ENCODE measurements at places on chromosomes 6 and 20. TPM values are rescaled to one million over a fixed set of nuclear protein-coding genes. Genes with fewer than 3 reads are reported as not detected.

Gene PLCG1
- total RNA-seq = 255 TPM

Gene SMOC2
- not detected for total RNA-seq

Gene OPRM1
- not detected for total RNA-seq

DNA sequence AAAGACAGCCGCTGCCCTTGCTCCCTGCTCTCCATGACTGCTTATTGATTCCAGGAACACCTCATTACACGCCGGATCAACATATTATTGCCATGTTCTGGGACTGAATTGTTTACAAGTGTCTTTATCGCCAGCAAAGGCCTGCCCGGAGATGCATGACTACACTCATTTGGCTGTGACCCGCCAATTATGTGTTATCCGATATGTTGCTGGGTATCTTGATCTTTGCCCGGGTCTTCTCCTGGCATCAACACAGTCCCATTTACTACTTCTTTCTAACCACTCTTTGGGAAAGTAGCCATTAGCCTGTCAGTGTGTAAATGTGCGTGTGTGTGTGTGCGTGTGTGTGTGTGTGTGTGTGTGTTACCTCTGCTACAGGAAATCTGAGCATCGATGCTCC, 15.4 kb downstream of the LINC00237 start:
- H3K4me3 ChIP-seq = no peak overlapping the region
- peak; percentile 41 for DNase-seq
- peaks cover 66% of the 10 kb centered on the region for H3K27me3 ChIP-seq

GRCh38 chr20:44730441-44730840, 15.2 kb upstream of the KCNK15 start:
- no peak for DNase-seq
- H3K4me1 ChIP-seq = peaks cover 17% of the 10 kb centered on the region
- no peaks in the 10 kb centered on the region for H3K36me3 ChIP-seq
- no peaks in the 10 kb centered on the region for H3K27me3 ChIP-seq

DNA sequence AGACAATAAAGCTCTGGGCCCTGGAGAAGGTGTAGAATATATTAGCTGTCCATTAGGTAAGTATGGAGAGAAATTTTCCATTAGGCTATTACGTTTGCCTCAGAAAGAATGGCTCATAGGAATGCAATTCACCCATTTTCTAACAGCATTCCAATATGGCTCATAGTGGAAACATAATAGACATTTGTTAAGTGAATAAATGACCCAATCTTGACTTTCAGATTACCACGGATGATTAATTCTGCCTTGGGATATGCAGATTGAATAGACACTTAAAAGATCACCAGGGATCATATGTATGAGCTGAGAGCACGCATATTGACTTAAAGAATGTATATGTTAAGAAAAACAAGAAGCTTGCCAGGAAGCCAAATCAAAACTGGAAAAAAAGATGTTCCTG, 209.1 kb upstream of the CDYL start:
- no peaks in the 10 kb centered on the region for H3K27me3 ChIP-seq
- H3K36me3 ChIP-seq = no peaks in the 10 kb centered on the region
- no peak for DNase-seq
- no peak overlapping the region for H3K27ac ChIP-seq
- H3K4me1 ChIP-seq = no peaks in the 10 kb centered on the region

DNA sequence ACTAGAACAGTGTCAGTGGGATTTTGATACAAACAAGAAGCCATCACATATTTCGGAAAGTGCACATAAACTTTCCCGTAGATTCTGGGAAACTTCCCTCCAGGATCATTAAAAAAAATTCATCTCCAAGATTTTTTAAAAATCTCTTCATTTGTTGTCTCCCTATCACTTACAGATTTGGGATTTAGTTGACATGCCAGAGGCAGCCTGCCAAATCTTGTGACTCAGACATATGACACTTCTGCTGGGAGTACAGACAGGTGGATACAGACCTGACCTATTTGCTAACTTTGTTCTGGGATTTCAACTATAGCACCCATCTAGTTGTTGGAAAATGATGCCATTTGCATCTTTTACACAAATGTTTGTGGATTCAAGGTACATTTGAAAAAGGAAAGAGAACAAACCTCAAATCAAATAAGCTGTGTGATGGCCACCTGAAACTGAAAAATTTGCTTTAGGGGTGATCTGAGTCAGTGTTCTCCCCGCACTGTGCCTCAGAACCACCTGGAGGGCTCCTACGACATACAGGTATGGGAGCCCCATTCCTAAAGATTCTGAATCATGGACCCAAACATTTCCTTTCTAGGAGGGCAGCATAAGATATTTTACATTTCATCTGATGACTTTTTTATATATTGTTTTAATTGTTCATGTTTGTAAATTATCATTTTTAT, 21.9 kb upstream of the CD2AP start:
- no peak overlapping the region for H3K4me3 ChIP-seq
- H3K4me1 ChIP-seq = no peaks in the 10 kb centered on the region
- no peak for DNase-seq
- H3K36me3 ChIP-seq = no peaks in the 10 kb centered on the region
- no peak overlapping the region for H3K27ac ChIP-seq
- H3K27me3 ChIP-seq = peaks cover 3% of the 10 kb centered on the region

GRCh38 chr6:2713473-2714110, 37.1 kb downstream of the MYLK4 start:
- no peak for DNase-seq
- no peak overlapping the region for H3K27ac ChIP-seq
- no peaks in the 10 kb centered on the region for H3K36me3 ChIP-seq
- no peak overlapping the region for H3K4me3 ChIP-seq
- no peaks in the 10 kb centered on the region for H3K4me1 ChIP-seq

DNA sequence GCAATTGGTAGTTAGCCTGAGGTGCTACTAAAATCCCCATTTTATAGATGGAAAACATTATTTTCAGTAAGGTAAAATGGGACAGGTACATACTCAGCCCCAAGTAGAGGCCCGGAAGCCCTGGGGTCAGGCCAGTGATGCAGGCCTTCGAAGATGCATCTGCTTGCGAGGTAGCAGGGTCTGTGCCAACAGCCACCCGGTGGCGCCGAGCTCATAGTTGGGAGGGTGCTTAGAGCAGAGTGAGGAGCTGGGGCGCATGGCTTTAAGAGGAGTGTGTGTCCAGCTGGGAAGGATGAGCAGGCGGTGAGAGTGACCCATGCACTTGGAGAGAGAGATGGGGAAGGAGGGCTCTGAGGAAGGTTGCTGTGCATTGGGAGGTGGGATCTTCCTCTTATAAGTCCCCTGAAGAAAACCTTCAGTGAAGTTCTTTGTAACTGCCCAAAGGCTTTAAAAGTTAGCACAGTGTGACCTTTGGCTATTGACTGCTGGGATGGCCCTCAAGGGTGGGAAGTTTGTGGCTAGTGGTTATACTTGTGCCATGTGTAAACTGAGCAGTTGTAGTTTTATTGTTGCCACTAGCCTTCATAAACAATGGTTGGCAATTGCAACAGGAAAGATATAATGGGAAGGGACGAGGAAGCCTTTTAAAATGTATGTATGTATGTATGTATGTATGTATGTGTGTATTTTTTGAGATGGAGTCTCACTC, 71.1 kb downstream of the TOX2 start:
- peak overlapping the region; percentile 26 for H3K27ac ChIP-seq
- H3K4me3 ChIP-seq = no peak overlapping the region
- H3K27me3 ChIP-seq = peaks cover 5% of the 10 kb centered on the region

DNA sequence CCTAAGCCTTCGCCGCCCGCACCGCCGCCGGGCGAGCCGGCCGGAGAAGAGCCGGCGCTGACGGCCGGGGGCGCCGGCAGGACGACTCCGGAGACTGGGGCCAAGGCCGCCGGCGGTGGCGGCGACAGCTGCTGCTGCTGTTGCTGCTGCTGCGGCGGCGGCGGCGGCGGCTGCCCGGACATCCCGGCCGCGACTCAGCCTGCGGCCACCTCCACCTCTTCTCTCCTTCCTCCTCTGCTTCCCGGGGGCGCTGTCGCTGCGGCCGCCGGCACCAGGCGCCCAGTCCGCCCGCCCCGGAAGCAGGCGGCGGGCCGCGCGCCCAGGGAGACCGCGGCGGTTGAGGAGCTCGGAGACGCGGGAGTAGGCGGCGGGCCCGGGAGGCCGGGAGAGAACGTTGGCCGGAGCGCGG, 307 bp downstream of the RANBP9 start:
- H3K27me3 ChIP-seq = no peaks in the 10 kb centered on the region
- peak overlapping the region; percentile 69 for H3K27ac ChIP-seq
- H3K36me3 ChIP-seq = peaks cover 10% of the 10 kb centered on the region

DNA sequence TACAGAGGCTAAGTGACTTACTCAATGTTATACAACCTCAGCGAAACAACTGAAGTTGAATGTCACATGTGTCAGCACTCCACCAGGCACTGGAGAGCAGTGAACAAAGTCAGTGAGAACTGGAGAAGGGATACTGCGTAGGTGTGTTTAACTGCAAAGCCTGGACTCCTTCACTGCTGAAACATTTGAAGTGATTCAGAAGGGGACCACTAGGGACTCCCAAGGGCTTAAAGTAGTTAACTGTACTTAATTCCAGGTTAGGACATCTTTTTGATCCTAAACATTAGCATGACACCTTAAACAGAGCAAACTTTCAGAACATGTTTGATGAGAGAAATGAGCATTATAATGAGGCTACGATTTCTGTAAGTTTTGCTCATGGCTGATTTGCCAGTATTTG, 45.0 kb upstream of the ZBTB24 start:
- H3K27ac ChIP-seq = no peak overlapping the region
- no peak overlapping the region for H3K4me3 ChIP-seq
- peaks cover 4% of the 10 kb centered on the region for H3K4me1 ChIP-seq
- H3K36me3 ChIP-seq = no peaks in the 10 kb centered on the region
- peaks cover 7% of the 10 kb centered on the region for H3K27me3 ChIP-seq

DNA sequence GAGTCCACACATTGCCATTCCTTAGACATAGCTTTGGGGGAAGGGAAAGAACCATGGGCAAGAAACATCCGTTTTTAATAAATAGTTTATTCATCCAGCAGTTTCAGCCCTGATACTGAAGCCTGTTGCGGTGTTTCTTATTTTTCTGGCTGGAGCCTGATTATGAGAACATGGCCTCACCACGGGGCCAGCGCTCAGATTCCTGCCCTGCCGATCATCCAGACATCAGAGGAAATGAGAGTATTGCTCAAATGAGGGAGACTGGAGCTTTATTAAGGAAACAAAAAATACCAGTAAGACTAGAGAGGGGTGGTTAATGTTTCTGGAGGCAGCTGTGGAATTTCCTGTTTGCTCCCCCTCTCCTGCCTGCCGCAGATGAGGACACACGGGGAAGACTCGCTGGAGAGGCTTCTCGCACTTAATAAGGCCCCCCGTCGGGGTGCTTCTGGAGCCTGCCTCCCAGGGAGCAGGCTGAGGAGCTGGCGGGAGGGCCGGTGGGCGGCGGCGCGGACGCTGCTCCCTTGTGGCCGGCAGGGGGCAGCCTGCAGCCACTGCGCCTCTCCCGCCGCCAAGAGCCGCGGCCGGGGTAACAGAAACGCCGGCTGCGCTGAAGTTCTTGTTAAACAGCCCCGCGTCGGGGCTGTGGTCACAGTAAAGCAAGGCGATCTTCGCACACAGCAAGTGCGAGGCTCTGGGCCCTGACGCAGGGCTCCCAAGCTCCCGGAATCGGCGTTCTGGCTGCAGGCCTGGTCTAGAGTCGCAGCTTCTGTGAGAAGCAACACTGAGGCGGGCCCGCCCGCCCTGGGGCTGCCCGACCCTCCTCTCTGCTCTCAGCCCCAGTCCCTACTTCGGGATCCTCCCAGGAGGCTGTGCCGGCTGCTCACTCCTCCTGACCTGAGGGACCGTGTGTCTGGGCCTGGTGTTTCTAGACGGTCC, 17.5 kb downstream of the LEMD2 start:
- DNase-seq = peak; percentile 89
- peaks cover 17% of the 10 kb centered on the region for H3K4me1 ChIP-seq
- peaks cover 27% of the 10 kb centered on the region for H3K36me3 ChIP-seq
- no peak overlapping the region for H3K27ac ChIP-seq
- no peak overlapping the region for H3K4me3 ChIP-seq

Data from activated CD4-positive, alpha-beta T cell treated with anti-CD3 and anti-CD28 coated beads, Interleukin-2, amount 10 ng/mL, durations not matched to agents 24 days and 14 days (primary cell).